Thymus (tissue), 14 donors: ENCODE measurements at places on chromosomes 6 and 20. TPM values are rescaled to one million over a fixed set of nuclear protein-coding genes. Genes with fewer than 3 reads are reported as not detected.

DNA sequence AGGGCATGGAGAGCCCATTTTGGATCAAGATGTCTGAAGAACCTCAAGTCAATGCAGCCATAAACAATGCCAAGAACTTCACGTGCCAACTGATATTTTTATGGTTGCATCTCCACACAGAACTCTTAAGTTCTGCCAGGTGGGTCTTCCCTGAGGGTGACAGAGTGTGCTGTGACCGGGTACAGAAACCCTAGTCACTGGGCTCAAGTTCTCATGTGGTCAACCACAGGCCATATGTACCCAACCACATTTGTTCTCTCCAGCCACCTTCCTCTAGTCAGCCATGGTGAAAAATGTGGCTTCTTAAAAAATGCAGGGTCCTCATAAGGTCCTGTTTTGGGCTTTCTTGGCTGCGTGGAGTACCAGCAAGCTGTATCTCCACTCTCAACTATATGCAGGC, 48.9 kb downstream of the CLIC5 start:
- DNase-seq, result no peak
- no peaks in the 10 kb centered on the region for H3K27me3 ChIP-seq
- no peaks in the 10 kb centered on the region for H3K36me3 ChIP-seq
- peaks cover 4% of the 10 kb centered on the region for H3K4me1 ChIP-seq
- no peak overlapping the region for H3K4me3 ChIP-seq
- H3K27ac ChIP-seq, result no peak overlapping the region

GRCh38 chr6:110317189-110317588, 41.0 kb downstream of the METTL24 start:
- H3K36me3 ChIP-seq, result no peaks in the 10 kb centered on the region
- H3K4me3 ChIP-seq, result no peak overlapping the region
- H3K4me1 ChIP-seq, result no peaks in the 10 kb centered on the region
- DNase-seq, result no peak
- H3K27ac ChIP-seq, result no peak overlapping the region

DNA sequence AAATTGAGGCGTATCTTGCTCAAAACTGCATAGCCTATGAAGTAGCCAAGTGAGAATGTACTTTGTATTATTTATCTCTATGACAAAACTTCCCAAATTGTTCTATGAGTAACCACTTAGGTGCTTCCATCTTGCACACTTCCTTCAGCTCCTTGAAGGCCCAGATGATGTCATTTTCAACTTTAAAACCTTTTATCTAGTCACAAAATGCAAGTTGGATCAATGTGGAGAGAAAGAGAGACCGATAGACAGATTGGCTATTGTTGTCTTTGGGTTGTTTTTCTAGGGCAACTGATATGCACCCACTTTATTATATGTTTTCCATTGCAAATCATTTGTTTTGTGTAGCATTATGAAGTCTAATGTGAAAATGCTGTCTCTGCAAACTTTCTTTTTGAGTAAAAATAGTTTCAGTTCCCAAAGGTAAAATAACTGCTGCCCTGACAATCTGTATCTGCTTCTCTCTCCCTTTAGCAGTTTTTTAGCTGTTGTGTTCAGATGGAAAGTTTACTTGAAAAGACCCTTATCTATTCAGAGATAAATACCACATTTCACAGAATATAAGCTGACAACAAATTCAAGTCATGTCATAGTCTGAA, 73.7 kb upstream of the CITED2 start:
- H3K27me3 ChIP-seq, result no peaks in the 10 kb centered on the region
- H3K27ac ChIP-seq, result no peak overlapping the region
- DNase-seq, result no peak
- no peaks in the 10 kb centered on the region for H3K36me3 ChIP-seq

GRCh38 chr6:104431096-104431495, 428.6 kb downstream of the HACE1 start:
- H3K4me3 ChIP-seq, result no peak overlapping the region
- no peaks in the 10 kb centered on the region for H3K36me3 ChIP-seq
- no peak for DNase-seq
- H3K27ac ChIP-seq, result no peak overlapping the region

DNA sequence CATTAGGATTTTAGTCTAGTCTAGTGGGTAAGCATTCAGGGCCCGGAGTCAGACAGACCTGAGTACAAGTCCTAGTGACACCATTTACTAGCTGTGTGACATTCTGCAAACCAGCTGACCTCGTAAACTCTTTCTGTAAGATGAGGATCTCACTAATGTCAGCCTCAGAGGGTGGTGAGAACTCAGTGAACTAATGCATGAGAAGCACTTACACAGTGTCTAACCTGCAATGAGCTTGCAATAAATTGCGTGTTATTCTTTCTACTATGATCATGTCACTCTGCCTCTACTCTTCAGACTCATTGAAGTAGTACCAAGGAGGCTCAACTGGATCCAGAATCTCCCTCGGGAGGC, 41.1 kb upstream of the ZNF831 start:
- DNase-seq, result no peak
- H3K4me3 ChIP-seq, result no peak overlapping the region
- H3K27ac ChIP-seq, result peak overlapping the region; percentile 55
- no peaks in the 10 kb centered on the region for H3K36me3 ChIP-seq

GRCh38 chr6:36851149-36851614, 11.9 kb upstream of the CPNE5 start:
- peaks cover 17% of the 10 kb centered on the region for H3K36me3 ChIP-seq
- DNase-seq, result peak; percentile 63
- H3K27me3 ChIP-seq, result peaks cover 6% of the 10 kb centered on the region

- no peak overlapping the region for H3K27ac ChIP-seq
- no peaks in the 10 kb centered on the region for H3K27me3 ChIP-seq
- no peak overlapping the region for H3K4me3 ChIP-seq
- no peak for DNase-seq
- no peaks in the 10 kb centered on the region for H3K4me1 ChIP-seq
Measured at GRCh38 chr20:62202083-62202395, 18.0 kb downstream of the HRH3 start.

The SCRT2 gene
- not detected for total RNA-seq

DNA sequence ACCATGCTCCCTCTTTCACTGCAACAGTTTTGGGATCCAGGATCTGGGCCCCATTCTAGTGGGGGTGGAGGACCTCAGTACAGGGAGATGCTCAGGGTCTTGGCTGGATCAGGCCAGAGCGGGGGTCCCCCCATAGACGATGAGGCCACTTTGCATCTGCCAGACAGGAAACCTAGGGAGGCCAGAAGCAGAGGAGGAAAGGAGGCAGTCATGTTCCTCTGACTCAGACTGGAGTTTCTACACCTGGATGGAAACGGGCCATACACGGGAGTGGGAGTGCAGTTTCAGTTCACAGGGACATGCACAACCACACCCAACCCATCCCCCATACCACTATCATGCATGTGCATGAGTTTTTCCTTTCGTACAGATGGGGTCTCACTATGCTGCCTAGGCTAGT, 3.6 kb upstream of the EMILIN3 start:
- H3K4me3 ChIP-seq, result no peak overlapping the region
- peaks cover 44% of the 10 kb centered on the region for H3K27me3 ChIP-seq
- H3K36me3 ChIP-seq, result no peaks in the 10 kb centered on the region
- H3K27ac ChIP-seq, result no peak overlapping the region

GRCh38 chr6:15296735-15297134, 50.9 kb downstream of the JARID2 start:
- no peaks in the 10 kb centered on the region for H3K27me3 ChIP-seq
- H3K36me3 ChIP-seq, result no peaks in the 10 kb centered on the region
- H3K4me3 ChIP-seq, result no peak overlapping the region
- no peak overlapping the region for H3K27ac ChIP-seq
- DNase-seq, result no peak
- peaks cover 38% of the 10 kb centered on the region for H3K4me1 ChIP-seq

The ECT2L gene
- total RNA-seq, result 0.09 TPM

The UBR2 gene
- total RNA-seq, result 22.7 TPM

- H3K27me3 ChIP-seq, result no peaks in the 10 kb centered on the region
- H3K36me3 ChIP-seq, result no peaks in the 10 kb centered on the region
- no peak overlapping the region for H3K27ac ChIP-seq
- H3K4me3 ChIP-seq, result no peak overlapping the region
- no peaks in the 10 kb centered on the region for H3K4me1 ChIP-seq
Measured at GRCh38 chr6:20900389-20901160, 366.3 kb downstream of the CDKAL1 start.

GRCh38 chr6:3205913-3206312, 21.5 kb downstream of the TUBB2B start:
- H3K27ac ChIP-seq, result no peak overlapping the region
- no peaks in the 10 kb centered on the region for H3K36me3 ChIP-seq
- no peak for DNase-seq
- no peaks in the 10 kb centered on the region for H3K4me1 ChIP-seq
- H3K27me3 ChIP-seq, result peaks cover 2% of the 10 kb centered on the region

The SUN5 gene
- not detected for total RNA-seq

DNA sequence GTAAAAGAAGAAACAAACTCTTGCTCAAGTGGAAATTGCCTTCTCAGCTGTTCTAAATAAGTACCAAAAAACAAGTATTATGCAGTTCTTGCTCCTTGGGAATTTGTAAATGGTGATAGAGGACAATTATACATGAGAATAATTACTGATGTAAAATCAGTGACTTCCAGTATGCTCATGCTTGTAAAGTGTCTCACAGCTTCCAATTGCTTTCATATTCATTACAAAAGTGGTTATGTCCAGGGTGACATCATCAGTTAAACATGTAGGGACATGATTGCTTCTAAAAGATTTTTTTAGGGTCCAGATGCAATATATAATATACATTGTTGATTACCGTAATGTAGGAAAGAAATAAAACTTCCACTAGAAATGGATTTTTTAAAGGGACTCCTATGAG, 122.8 kb upstream of the B3GAT2 start:
- H3K27ac ChIP-seq, result no peak overlapping the region
- no peaks in the 10 kb centered on the region for H3K36me3 ChIP-seq
- no peak for DNase-seq
- H3K4me3 ChIP-seq, result no peak overlapping the region
- H3K27me3 ChIP-seq, result no peaks in the 10 kb centered on the region

The VEGFA gene
- 18.4 TPM for total RNA-seq

DNA sequence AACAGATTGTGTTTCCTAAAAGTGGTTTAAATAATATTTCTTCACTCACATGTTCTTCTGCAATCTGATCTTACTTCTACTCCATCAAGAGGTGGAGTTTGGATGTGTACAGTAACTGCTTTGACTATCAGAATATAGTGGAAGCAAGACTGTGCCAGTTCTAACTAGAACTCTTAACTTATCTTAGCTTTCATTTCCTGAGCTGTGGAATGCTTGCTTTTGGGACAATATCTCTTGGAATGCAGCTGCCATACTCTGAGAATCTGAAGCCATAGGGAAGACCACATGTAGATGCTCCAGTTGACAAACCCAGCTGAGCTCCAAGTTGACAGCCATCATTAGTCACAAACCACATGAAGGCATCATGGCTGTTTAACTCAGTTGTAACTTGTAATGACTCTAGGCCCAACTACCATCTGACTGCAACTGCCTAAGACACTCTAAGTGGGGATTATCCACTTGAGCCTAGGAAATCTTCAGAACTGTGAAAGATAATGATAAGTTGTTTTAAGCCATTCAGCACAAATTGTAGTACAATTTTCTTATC, 40.8 kb upstream of the MAN1A1 start:
- H3K36me3 ChIP-seq, result no peaks in the 10 kb centered on the region
- no peaks in the 10 kb centered on the region for H3K4me1 ChIP-seq
- no peaks in the 10 kb centered on the region for H3K27me3 ChIP-seq
- no peak overlapping the region for H3K27ac ChIP-seq
- no peak for DNase-seq

The GRM1 gene
- total RNA-seq, result under 0.01 TPM

The TTI1 gene
- total RNA-seq, result 15.4 TPM

- no peaks in the 10 kb centered on the region for H3K4me1 ChIP-seq
- no peaks in the 10 kb centered on the region for H3K27me3 ChIP-seq
- no peak for DNase-seq
- H3K27ac ChIP-seq, result no peak overlapping the region
- H3K36me3 ChIP-seq, result no peaks in the 10 kb centered on the region
- no peak overlapping the region for H3K4me3 ChIP-seq
Measured at GRCh38 chr6:70886071-70886470, 70.8 kb downstream of the B3GAT2 start.
